ENCODE measurements at places on chromosomes 7 and 10.

GRCh38 chr10:43203448-43204041 is 63.3 kb downstream of the RASGEF1A start:
- no peak for DNase-seq

- DNase-seq: no peak
Measured at GRCh38 chr10:44937196-44938005, 22.2 kb upstream of the RASSF4 start.

- DNase-seq: no peak
Measured at GRCh38 chr7:93133005-93133404, 15.2 kb downstream of the SAMD9L start.

- DNase-seq: no peak
Measured at GRCh38 chr10:73850863-73851461, 23.4 kb downstream of the CAMK2G start.

DNA sequence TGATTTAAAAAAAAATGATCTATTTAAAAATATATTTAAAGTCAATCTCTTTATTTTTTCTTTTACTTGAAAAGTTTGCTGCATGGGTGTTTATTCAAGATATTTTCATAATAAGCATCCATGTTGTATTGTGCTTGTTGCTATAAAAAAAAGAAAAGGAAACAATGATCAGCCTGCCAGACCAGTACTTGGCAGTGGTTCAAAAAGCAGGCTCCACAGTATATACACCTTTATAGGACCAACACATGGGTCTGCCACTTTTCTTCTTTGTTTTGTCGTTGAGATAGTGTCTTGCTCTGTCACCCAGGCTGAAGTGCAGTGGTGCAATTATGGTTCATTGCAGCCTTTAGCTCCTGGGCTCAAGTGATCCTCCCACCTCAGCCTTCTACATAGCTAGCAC is 228.0 kb downstream of the TWIST1 start:
- no peak for DNase-seq

- no peak for DNase-seq
Measured at GRCh38 chr10:4671451-4672145, 154.4 kb upstream of the AKR1E2 start.

DNA sequence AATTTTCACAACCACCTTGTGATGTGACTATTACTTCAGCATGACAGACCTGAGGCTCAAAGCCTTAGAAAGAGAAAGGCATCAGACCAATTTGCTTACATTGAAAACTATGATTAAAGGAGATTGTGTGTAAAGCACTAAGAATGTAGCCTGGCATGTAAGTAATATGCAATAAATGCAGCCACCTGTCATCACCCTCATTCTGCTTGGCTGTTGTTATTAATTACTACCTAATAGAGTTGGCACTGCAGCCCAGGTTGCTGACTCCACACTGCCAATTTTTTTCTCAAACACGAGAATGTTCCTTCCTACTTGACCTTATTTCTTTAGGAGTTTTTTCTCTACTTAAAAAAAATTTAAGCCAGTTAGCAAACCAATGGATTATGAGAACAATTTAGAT is 61.2 kb upstream of the NPVF start:
- no peak for DNase-seq

DNA sequence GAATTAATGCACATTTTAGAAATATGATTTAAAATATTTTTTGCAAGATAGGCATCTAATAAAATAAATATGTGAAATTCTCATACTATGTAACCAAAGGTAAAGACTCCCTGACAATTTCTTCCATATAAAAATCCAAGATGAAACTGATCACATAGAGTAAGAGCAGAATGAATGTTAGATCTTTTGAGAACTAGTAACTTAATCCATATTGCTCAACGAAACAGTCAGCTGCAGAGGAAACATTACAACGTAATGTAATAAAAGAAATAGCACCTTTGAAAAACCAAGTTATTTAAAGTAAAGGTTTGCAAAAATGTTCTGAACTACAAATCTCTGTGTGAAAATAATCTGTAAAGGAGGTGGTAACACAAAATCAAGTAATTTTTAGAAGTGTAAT is 28.8 kb downstream of the HACD1 start:
- no peak for DNase-seq

- no peak for DNase-seq
Measured at GRCh38 chr7:36283181-36283580, 106.5 kb upstream of the ANLN start.

DNA sequence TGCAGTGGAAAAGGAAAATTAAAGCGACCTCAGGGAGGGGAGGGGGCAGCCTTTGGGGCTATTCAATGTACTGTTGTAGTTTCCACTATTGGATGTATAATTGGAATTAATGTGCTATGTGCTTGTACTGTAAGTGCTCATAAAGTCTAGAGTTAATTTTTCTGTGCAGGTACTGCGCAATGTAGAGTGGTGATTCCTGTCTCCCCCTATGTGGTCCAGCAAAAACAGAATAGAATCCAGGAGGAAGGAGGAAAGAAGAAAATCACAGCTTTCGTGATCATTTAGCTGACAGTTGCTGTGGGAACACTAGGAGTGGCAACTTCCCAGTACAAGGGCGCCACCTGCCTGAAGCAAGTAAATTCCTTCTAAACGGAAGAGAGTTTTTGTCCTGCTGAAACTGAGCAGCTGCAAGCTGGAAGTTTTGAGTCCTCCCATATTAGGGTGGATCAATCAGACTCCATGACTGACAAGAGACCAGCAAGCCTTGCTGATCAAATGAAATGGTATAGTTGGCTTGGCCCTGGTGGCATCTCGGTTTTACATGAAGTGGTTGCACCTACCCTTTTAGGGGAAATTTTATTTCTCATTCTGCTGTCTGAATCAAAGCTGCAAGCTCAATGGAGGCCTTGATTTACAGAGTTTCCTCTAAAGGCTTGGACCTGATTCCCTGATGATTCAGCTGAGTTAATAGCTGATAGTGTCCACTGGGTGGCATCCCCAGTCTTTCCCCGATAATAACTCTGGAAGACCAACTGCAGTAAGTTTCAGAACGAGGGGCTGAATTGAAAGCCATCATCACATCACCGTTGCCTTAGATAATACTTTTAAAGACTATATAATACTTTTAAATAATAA is 299.8 kb downstream of the HGF start:
- no peak for DNase-seq

- DNase-seq: no peak
Measured at GRCh38 chr7:40720416-40720815, 585.6 kb downstream of the SUGCT start.

All from stimulated activated naive CD4-positive, alpha-beta T cell treated with Interleukin-2 at 50 U/mL for 16 hours (primary cell).